ENCODE measurements at places on chromosomes 4 and X.

DNA sequence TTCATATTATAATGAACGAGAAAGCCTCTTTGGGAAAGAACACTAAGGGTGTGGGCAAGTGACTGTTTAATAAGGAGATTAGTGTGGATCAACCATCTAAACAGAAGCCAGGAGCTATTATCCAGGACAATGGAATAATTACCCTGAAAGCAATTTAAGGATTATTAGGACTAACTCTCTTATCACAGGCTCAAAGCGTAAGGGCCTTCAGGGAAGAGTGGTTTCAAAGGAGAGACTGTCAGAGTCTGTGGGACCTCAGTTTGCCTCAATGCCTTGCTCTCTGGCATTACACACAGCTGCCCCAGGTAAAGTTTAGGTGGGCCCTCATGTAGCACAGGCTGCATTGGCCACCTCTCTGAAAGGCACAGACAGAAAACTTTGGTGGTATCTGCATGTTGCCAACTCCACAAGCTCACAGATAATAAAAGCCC, 717.2 kb upstream of the ADGRL3 start:
- no peak for DNase-seq

GRCh38 chrX:10043386-10043785, 76.2 kb downstream of the CLDN34 start:
- DNase-seq: no peak

GRCh38 chr4:163748449-163748848, 254.0 kb downstream of the TMA16 start:
- no peak for DNase-seq

- no peak for DNase-seq
Measured at GRCh38 chr4:37452952-37453280, 208.4 kb downstream of the NWD2 start.

DNA sequence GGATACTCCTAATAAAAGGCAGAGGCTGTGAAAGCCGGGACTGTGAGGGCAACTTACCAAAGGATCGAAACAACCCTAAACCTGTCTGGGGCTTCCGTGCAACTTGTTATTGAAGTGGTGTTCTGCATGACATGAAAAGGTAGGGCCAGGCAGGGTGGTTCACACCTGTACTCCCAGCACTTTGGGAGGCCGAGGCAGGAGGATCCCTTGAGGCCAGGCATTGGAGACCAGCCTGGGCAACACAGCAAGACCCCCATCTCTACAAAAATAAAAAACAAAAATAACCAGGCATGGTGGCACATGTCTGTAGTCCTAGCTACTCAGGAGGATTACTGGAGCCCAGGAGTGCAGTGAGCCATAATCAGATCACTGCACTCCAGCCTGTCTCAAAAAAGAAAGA, 12.3 kb downstream of the CASP3 start:
- DNase-seq: no peak

GRCh38 chrX:120426599-120426998, 42.5 kb downstream of the LAMP2 start:
- DNase-seq: no peak

DNA sequence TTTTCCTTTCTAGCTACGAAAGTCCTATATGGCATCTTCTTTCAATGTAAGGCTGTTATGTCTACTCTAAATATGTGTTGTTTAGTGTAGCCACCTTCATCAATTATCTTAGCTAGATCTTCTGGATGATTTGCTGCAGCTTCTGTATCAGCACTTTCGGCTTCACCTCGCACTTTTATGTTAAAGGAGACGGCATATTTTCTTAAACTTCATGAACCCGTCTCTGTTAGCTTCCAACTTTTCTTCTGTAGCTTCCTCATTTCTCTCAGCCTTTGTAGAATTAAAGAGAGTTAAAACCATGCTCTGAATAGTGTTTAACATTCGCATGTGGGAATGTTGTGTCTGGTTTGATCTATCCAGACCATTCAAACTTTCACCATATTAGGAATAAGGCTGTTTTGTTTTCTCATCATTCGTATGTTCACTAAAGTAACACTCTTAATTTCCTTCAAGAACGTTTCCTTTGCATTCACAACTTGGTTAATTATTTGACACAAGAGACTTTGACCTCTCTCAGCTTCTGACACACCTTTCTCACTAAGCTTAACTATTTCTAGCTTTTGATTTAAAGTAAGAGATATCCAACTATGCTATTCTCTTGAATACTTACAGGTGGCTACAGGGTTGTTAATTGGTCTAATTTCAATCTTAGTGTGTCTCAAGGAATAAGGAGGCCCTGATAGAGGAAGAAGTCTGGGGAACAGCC, 476.8 kb downstream of the GABRG1 start:
- no peak for DNase-seq

DNA sequence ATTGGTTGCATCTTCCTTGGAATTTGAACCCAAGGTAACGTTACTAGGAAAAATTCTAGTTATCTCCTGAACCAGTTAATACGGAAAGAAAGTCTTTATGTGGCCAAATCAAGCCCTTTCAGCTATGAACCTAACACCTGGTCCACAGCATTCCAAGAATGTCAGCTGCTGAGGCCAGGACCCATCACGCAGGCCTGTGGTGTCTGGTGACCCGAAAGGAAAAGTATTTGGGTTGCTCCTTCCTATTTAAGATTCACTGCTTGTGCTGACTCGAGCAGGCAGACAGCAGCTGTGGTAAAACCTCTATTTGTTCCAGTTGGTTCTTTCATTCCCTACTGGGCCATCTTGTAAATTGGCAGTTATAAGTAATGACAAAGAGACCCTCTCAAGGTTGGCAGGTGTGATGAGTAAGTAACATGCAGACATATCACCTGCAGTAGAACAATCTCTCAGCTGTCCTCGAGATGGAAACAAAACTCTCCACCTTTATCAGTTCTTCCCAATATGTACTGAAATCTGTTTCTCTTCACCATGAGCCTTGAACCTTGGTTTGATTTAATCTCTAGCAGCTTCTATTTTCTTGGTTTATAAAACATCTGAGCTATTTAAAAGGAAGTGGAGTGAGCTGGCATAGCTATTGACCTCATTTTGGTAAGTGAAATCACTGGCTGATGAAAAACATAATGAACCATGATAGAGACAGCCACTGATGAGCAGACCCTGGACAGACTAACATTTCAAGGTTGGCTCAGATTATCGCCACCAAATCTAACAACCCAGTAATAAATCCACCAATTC, 182.1 kb upstream of the SMIM31 start:
- DNase-seq: no peak
